ENCODE measurements at places on chromosomes 6 and 20. TPM values are rescaled to one million over a fixed set of nuclear protein-coding genes. Genes with fewer than 3 reads are reported as not detected.

The SNAP25 gene
- total RNA-seq: not detected

The CCN6 gene
- not detected for total RNA-seq

The CALHM4 gene
- not detected for total RNA-seq

The LPA gene
- total RNA-seq: not detected

The MOCS3 gene
- 4.8 TPM for total RNA-seq

The HDAC2 gene
- total RNA-seq: 74.7 TPM

The DZANK1 gene
- total RNA-seq: 27.9 TPM
